ENCODE measurements at places on chromosomes 12 and 14.

DNA sequence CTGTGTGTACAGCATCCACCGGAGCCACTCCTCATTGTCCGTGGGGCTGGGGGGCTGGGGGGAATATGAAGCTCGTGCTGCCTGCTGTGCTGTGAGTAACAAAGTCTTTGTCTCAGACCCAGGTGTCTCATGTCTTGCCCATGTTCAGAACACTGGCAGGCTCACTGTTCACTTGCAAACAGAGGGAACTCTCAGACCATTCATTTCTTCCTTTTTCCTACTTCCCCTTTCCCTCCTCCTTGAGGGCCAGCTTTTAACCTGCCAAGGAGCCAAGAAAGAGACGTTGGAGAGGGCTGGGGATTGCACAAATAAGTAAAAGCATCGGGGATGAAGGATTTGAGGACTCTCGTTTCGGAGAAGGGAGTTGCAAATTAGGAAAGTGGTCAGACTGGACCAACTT lies 21.6 kb downstream of the GPR132 start:
- DNase-seq: no peak

GRCh38 chr14:29627137-29627536 lies 300.5 kb downstream of the PRKD1 start:
- no peak for DNase-seq

DNA sequence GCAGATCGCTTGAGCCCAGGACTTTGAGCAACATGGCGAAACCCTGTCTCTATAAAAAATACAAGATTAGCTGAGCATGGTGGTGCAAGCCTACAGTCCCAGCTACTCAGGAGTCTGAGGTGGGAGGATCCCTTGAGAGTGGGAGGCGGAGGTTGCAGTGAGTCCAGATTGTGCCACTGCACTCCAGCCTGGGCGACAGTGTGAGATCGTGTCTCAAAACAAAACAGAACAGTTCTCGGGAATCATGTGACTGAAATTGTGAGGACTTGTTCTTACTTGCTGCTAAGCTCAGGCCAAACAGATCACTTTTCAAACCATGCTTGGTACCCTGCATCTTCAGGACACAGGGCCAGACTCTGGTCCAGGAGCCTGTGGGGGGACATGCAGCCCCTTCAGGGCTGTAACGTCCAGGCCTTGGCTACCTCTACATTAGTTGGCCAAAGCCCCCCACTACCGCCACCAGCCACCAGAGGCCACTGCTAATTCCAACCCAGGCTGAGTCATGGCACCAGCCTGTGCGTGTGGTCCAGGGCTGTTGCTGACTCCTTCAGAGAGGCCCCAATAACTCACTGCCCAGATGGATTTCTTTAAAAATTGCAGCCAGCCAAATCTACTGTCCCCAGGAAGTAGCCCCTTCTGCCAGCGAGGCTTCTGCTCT lies 33.4 kb upstream of the SYNDIG1L start:
- peak; percentile 26 for DNase-seq

GRCh38 chr14:89519040-89519439 lies 102.0 kb upstream of the FOXN3 start:
- no peak for DNase-seq

DNA sequence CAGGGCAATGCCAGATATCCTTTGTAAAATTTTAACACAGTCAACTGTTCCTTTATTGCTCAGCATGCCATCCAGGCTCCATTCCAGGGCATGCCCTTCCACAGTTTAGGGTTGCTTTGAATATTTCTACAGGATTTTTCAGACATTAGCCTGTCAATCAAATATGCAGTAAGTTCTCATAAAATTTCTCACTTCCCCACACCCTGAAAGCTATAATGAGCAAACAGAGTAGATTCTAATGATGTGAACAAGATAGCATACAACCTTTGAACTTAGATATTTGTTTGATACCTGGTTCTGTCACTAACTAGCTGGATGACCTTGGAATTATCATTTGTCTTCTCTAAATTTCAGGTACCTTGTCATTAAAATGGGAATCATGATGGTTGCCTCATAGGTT lies 251.2 kb downstream of the SYT1 start:
- no peak for DNase-seq

GRCh38 chr12:11907625-11908024 lies 163.1 kb upstream of the BCL2L14 start:
- DNase-seq: no peak

DNA sequence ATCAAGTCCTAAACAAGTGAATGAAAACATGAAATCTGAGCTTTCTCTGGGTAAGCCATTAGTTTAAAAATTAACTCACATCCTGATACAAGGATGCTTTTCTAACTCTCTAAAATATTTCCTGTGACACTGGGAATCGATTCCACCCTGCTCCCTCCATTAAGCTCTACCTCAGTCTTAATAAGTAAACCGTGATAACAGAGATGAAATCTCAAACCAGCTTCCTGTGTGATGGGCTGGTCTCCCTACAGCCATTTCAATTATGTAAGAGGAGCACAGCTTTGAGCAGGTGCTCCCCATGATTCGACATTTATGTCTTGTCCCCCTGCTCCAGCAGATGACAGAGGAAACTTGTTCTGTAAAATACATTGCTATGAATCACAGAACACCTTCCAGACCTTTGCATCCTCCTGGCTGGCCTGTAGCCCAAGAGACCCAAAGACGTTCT lies 59.0 kb downstream of the GAS2L3 start:
- no peak for DNase-seq

DNA sequence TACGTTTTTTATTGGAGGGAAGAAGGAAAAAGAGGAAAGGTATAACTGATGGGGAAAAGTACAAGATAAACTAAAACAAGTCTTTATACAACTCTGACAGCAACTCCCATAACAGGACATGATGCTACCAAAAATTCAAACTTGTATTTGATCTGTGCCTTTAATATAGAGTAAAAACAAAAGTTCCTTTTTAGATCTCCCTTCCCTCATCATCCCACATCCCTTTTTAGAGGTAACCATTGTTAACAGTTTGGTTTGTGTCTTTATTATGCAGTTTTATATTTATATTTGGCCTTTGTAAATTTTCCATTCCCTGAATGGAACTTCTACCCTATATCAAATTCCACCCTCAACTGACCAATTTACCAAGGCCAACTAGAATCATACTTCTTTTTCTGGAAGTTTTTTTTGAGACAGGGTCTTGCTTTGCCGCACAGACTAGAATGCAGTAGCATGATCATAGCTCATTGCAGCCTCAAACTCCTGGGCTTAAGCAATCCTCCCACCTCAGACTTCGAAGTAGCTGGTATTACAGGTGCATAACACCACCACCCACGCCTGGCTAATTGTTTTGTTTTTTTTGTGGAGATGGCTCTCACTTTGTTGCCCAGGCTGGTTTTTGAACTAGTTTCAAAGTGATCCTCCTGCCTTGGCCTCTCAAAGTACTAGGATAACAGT lies 36.9 kb downstream of the RAB21 start:
- no peak for DNase-seq

GRCh38 chr12:78179346-78179745 lies 348.7 kb downstream of the NAV3 start:
- DNase-seq: peak; percentile 8

DNA sequence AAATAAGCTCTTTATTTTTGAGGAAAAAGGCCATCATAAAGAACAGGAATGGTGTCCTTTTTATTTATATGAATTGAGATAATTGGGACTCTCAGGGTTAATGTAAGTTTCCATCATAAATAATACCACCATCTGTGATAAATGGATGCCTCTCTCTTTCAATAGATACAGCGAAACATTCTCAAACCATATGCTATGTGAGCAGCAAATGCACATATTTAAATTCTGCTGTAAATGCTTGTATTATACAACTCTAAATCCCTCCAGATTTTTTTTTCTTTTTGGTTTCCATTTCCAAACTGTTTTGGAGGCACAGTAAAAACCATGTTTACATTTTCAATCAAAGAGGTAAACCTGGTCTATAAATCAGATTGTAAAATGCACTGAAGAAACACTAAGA lies 132.3 kb downstream of the TMEM132C start:
- no peak for DNase-seq

DNA sequence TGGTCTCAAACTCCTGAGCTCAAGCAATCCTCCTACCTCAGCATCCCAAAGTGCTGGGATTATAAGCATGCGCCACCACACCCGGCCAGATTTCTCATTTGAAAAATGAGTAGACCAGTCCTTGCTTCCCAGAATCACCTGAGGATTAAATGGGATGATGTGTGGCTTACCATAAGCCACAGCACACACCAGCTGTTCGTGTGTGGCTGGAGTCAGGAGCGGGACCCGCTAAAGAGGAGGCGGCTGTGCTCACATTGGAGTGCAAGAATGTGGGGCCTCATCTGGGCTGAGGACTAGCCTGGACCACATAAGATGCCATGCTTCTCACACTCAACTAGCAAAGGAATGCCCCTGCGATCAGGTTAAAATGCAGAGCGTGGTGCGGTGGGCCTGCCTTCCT lies 6.7 kb upstream of the ALDH2 start:
- DNase-seq: no peak

DNA sequence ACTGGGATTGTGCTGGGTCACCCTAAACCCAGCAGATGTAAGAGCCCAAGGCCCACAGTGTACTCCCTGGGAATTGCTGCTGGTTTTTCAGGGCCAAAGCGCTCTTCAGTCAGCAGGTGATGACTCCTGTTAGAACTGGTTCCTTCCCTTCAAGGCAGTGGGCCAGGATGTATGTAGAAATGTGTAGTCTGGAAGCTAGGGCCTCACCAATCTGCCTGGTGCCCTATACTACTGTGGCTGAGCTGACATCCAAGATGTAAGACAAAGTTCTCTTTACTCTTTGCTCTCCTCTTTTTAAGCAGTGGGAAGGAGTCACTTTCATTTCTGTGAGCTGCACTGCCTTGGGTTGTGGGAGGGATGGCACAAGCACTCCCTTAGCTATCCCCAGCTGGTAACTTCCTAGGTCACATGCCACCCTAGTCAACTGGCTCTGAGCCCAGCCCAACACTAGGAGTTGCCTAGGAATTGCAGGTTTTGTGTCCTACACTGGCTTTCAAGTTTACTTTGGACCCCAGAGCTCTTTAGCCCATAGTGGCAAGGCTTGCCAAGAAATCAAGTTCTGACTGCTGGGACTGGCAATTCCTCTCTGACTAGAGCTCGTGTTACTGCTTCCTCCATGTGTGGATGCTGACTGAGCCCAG lies 249.2 kb downstream of the C12orf50 start:
- DNase-seq: no peak

Measured in SK-N-DZ (cell line).